ENCODE measurements at places on chromosomes 11 and 22.

DNA sequence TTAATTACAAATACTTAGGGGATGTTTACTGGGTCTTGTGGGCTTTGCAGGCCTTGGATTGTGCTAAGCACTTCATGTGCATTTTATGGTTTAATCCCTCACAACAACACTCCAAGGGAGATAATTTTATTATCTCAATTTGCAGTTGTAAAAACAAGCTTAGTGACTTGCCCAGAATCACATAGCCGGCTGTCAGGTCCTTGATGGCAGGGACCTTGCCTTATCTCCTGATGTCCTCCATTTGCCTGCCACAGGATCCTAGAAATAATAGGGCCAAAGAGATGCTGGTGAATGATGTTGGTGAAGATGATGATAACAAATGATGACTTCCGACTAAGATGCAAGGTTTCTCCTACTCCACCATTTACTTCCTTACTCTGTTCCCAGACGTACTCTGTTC, 385.4 kb downstream of the TMEM135 start:
- DNase-seq: no peak

GRCh38 chr11:2714463-2714800, 14.6 kb upstream of the KCNQ1OT1 start:
- DNase-seq: no peak

DNA sequence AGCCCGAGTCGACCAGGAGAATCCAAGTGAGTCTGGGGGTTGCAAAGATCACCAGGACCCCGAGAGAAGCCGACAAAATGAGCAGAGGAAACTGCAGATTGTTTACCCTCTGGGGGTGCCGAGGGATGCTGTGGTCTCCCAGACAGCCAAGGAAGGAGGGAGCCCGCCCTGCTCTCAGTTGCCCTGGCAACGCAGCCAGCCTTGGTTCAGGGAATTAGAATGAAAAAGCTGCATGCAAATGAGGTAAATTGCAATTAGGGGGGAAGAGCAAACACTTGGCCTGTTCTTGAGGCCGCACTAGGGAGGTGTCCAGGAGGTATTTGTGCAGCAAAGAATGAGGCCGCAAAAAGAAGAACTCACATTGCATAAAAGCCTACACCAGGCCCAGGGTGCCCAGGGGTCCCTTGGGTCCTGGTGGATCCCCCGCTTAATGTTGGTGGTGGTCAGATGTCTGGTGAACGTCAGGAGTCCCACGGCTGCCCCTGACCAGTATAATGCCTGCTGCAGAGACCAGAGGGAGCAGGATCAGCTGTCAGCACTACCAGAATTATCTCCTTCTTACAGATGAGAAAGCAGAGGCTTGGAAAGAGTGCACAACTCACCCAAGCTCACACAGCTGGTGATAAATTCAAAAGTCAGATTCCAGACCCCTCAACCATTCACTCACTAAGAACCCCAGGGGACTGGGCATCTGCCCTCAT, 40.3 kb upstream of the ATXN10 start:
- DNase-seq: no peak

DNA sequence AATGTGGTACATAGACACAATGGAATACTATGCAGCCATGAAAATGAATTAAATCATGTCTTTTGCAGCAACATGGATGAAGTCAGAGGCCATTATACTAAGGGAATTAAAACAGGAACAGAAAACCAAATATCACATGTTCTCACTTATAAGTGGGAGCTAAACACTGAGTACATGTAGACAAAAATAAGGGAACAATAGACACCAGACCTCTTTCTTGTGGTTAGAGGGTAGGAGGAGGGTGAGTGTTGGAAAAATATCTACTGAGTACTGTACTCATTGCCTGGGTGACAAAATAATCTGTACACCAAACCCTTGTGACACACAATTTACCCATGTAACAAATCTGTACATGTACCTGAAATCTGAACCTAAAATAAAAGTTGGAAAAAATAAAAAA, 59.1 kb upstream of the ANO5 start:
- DNase-seq: no peak

GRCh38 chr11:101863361-101863760, 51.4 kb upstream of the CEP126 start:
- no peak for DNase-seq

DNA sequence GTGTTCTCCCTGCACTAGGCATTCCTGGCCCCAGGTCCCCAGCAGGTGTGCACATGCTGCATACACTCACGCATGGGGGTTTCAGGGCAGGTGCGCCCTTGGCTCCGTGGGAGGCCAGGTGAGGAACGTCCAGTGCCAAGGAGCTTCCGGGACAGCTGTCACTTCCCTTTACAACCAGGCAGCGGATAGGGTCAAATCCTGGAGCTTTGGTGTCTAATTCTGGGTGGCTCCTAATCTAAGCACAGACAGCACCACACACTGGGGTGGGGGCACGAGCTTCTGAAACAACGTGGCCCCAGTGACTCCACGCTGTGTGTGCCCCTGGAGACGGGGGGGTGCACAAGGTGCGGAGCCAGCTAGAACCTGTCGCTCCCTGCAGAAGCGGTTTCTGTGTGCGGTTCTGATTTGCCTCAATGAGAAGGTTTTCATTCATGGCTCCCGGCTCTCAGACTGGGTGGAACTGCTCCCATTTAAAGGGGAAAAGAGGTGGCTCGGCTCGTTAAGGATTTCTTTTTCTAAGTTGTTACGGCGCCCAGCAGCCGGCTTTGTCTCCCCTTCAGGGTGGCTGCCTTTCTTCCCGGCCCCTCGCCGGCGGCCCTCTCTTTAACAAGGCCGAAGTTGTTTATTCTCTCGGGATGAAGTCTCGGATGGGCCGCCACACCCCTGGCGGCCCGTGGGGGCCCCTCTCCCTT, 5.0 kb downstream of the CCND1 start:
- no peak for DNase-seq

DNA sequence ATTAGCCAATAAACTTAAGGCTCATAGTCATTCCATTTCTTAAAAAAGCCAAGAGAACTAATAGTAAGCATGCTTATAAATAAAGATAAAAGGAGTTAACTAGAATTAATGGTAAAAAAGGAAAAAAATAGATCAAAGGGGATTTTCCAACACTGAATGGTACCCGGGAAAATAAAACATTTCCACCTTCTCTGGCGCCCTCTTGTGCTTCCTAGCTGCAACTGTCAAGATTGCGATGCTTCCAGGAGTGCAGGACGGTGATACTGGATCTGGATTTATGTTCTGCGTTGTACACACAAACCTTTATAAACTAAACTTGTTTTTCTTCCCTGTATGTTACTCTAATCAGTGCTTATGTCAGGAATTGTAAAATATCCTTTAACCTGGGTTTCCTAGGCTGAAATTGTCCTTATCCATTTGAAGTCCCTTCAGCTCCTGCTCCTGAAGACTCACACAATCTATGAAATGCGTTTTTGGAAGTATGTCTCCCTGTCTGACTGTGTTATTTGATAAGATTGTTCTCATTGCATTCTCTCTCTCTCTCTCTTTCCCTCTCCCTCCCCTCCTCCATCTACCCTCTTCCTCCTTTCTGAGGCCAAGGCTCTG, 9.6 kb upstream of the HTATIP2 start:
- DNase-seq: peak; percentile 30

- no peak for DNase-seq
These were observed at the start of gene BLID for GRCh38 chr11:122115524-122116379. Gene BLID, minus strand, starts transcription at chr11:122116215. Its CDS starts 293 bp downstream, at chr11:122115922.

DNA sequence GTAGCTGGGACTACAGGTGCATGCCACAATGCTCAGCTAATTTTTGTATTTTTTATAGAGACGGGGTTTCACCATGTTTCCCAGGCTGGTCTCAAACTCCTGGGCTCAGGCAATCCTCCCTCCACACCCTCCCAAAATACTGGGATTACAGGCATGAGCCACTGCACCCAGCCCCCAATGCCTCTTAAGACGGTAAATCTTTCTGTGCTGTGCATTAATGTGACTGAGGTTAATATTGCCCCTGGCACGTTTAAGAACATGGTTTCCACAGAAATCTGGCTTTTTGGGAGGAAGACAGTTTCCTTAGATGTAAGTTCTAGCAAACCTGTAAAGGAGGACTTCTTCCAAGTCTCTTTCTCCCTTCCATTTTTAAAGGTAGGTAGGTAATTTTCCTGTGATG, 6.1 kb upstream of the HORMAD2 start:
- no peak for DNase-seq

DNA sequence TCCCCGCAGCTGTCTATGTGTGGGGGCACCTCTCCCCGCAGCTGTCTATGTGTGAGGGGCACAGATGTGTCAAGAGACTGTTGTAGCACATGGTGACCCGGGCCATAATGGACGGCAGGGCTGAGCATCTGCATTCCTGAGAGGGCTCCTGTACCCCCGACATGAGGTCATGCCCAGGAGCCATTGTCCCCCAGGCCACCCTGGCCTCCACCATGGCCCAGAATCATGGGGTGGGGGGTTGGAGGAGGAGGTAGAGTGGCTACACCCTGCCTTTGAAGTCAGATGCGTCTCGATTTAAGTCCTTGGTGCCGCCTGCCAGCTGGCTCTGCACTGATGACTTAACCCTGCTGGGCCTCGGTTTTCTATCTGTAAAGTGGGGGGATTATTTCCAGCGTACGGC, 49.1 kb downstream of the ARHGAP8 start:
- no peak for DNase-seq

GRCh38 chr11:457111-457760, 7.2 kb downstream of the PTDSS2 start:
- no peak for DNase-seq

GRCh38 chr22:46547179-46547882, 9.9 kb upstream of the CELSR1 start:
- no peak for DNase-seq

DNA sequence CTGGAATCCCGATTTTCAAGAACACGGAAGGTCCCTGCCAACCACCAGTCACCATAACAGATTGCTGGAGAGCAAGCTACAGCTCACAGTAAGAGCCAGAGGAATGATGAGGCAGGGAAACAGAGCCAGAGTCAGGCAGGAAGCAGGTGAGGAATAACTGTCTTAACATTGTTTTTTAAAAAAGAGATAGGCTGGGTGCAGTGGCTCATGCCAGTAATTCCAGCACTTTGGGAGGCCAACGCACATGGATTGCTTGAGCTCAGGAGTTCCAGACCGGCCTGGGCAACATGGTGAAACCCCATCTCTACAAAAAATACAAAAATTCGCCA, 13.5 kb upstream of the CASTOR1 start:
- DNase-seq: no peak

DNA sequence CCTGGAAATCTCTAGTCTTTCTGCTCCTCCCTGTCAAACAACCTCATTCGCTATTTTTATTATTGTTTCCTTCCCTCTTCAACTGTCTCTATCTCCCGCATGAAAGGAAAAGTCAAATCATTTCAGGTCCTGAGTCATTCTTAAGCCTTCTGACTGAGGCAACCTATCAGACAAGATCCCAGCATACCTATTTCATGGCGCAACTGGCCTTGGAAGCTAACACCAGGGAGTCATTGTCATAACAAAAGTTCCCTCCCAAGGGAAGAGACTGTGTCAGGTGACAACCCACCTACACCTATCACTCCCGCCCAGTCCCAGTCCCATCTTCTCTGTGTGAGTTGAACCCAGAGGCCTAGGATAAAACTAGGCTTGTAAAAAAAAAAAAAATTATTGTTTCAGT, 10.2 kb upstream of the ARHGAP42 start:
- DNase-seq: no peak

DNA sequence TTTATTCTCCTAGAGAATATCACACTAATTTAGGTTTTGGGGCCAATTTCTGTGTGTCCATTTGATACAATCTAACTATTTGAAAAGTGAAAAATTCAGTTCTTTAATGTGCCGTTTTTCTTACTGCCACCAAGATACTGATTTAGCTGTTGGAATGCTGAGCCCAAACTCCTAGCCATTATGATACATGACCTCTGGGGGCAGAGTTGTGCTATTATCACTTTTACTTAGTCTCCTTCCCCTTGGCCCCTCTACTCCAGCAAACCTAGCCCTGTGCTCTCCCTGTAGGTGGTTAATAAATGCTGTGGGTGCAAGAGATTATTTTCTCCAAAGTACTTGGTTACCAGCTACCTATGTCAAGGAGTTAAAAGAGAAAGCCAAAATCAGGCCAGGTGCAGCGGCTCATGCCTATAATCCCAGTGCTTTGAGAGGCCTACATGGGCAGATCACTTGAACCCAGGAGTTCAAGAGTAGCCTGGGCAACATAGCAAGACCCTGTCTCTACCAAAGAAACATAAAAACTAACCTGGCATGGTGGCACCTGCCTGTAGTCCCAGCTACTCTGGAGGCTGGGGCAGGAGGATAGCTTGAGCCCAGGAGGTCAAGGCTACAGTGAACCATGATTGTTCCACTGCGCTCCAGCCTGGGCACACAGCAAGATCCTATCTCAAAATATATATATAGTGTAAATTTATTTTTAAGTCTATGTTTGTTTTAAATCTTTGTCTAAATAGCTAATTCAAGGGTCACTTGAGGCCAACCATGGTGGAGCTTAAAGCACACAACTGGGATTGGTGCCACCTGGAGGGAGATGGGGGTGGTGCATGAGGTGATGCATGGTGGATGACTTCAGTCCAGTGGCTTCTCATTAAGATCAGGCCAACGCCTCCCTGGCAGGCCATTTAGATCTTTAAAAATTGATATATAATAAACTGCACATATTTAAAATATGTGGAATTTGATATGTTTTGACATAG, 193.2 kb upstream of the PLET1 start:
- peak; percentile 12 for DNase-seq

GRCh38 chr11:83275888-83276641, 10.1 kb downstream of the CCDC90B start:
- no peak for DNase-seq

DNA sequence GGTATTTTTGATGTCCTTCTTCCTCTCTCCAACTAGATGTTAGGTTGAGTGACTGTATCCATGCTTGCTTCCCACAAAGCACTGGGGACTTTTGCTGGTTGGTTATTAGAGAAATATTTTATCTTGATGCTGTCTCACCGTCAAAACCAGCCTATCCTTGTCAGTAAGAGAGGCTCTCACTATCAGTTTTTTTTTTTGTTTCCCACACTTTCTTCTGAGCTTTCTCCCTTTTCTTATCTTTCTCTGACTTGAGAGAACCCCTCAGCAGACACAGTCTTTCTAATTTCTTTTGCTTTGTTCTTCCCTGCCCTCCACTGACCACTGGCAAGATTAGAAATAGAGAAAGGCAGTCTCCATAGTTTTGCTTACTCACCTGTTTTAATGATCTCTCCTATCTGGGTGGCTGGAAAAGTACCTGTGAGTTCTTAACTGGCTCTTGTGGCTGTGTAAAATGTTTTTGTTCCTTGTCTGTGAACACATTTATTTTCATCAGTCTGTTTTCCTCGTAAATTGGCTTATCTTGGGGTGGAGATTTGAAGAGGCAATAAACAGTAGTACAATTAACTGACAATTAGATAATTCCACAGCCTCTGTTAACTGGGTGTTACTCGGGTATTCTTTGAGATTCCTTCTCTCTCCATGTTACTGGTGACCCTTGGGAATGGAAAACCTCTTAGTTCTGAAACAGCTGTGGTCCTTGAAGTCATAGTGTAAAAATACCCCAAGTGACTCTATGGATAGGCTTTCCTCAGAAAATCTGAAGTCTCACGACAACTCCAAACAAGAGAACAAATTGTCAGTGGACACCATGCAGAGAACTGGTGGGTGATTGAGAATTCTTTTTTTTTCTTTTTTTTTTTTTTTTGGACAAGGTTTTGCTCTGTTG, at the start of gene NXPE1:
NXPE1 (minus strand) TSS at position 457 of the 886 bp plus-strand sequence. CDS start 8,680 bp downstream, outside the sequence.
- DNase-seq: no peak

GRCh38 chr11:6618117-6619003, 862 bp downstream of the TPP1 start:
- peak; percentile 43 for DNase-seq

Measured in fibroblast of the conjunctiva (primary cell).